ENCODE measurements at places on chromosomes 12 and 14. TPM values are rescaled to one million over a fixed set of nuclear protein-coding genes. Genes with fewer than 3 reads are reported as not detected.

The ERP27 gene
- total RNA-seq: 2.3 TPM

The SMIM10L1 gene
- 11.3 TPM for total RNA-seq

The GPR162 gene
- 0.29 TPM for total RNA-seq

The BORCS5 gene
- total RNA-seq: 34.5 TPM

The C14orf180 gene
- not detected for total RNA-seq

The SNX6 gene
- 70.3 TPM for total RNA-seq
